Activated CD4-positive, CD25-positive, alpha-beta regulatory T cell treated with anti-CD3 and anti-CD28 coated beads, Interleukin-2, amount 50 U/mL, for 72 hours (primary cell): ENCODE measurements at places on chromosomes 12 and 14.

GRCh38 chr12:6310771-6311610, 509 bp downstream of the PLEKHG6 start:
- no peak for DNase-seq

DNA sequence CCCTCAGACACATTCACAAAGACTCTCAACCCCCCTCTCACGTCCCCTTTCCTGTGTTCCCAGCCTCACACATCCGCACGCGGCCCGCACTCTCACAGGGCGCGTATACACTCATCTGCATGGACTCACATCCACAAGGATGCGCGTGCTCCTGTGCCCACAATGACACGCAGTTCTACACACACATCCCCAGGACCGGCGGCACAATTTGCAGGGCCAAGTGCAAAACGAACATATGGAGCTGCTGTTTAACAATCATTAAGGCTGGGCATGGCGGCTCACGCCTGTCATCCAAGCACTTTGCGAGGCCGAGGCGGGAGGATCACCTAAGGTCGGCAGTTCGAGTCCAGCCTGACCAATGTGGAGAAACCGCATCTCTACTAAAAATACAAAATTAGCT, 36.4 kb upstream of the EML1 start:
- DNase-seq, result no peak

GRCh38 chr12:100868487-100868886, 73.9 kb downstream of the ANO4 start:
- no peak for DNase-seq

DNA sequence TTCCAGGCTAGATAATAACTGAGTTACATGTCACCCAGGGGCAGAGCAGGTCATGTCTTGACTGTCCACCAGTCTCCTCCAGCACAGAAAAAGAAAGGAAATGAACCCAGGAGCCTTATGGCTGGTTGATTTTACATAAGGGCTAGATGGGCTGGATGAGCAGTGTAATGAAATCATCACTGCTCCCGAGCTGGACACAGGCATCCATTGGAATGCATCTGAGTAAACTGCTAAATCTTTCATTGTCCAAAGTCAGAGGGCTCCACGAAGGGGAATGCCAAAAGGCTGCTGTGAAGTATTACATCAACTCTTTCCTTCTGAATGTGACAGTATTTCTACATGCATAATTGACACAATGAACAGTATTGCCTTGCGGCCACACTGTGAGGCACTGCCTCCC, 30.1 kb upstream of the TSPAN11 start:
- DNase-seq, result no peak

DNA sequence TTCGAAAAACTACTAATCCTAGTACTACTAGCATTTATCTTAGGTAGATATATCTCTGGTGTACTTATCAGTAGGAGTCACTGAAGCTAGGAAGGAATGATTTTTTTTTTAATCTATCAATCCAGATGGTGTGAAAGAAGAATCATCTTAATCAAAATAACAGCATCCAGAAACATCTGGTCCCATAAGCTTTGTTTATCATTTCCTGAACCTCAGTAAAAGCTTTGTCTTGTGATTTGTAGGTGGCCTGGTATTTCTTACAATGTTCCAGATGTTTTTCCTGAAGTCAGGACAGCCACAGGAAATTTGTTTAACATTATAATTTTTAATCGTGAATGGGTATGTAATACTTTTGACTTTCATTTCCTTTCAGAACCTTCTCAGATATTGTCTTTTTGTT, 28.0 kb upstream of the LUM start:
- no peak for DNase-seq

DNA sequence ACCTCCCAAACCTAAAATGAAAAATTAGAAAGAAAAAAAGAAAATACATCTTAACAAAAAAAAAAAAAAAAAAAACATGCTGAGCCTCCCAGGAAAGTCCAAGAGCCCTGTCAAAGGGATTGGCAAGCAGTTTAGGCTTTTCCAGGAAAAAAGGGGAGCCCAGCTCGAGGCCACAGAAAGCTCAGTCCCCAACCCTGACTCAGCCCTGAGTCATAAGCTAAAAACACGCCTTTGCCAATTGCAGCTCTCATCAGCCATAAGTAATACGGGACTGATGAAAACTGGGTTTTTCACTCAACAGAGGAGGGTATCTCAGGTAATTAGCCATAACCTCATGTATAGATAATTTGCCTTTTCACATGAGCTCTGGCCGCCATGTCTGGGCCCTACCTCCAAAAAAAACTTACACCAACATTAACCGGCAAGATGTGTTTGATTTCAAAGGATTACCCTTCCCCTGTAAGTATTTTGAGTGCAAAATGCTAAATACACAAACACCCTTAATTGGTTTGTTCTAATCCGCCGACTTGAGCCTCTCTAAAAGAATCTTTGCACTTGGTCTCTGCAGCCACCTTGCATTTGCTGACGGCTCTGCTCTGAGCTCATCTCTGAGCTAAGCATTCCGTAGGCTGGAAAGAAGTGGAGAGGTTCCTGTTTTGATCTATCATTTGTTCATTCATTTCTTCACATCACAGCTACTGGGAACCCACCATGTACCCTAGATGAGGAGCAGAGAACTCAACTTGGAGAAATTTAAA, 319.2 kb downstream of the BCL11B start:
- no peak for DNase-seq

- DNase-seq, result no peak
Observed at GRCh38 chr14:20692116-20692751, 3.7 kb downstream of the ANG start.

- DNase-seq, result no peak
Observed at GRCh38 chr14:91332986-91333649, 84.5 kb downstream of the CCDC88C start.

DNA sequence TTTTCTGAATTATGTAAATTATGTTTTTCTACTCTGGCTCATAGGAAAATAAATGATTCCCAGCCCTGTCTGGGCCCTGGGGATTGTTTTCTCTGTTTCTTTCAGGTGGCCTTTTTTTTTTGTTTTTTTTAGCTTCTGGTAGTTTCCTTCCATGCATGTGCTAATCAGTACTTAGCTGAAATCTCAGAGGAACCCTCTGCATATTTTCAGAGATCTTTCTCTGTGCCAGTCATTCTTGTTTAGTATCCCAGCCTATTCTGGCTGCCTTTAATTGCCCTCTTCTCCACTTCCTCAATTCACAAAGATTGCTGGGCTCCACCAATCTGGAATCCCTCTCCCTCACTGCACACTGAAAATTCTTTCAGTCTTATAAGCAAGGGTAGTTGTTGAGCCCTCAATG, 46.9 kb downstream of the CNOT2 start:
- no peak for DNase-seq

DNA sequence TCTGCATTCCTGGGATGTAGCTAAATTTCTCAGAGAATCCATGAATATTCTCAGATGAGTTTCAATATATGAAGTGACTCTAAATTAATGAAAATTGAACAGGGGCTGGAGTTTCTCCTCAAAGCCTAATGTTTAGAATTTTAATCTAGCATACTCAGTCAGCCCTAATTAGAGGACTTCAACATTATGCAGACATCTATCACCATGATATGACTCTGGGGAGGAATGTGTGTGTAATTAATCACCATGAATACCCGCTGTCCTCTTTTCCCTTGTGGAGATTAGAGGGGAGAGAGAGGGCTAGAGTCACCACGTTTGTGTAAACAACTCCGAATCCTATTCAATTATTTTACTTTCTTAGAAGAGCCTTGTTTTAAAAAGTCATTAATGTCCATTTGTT, 698.6 kb upstream of the MDGA2 start:
- DNase-seq, result no peak

- no peak for DNase-seq
Observed at GRCh38 chr14:65334765-65335410, 77.6 kb upstream of the FUT8 start.
